ENCODE measurements at places on chromosomes 12 and 14.

- no peak for DNase-seq
Measured at GRCh38 chr14:94918896-94919295, 149.0 kb upstream of the GSC start.

- DNase-seq = no peak
Measured at GRCh38 chr12:12731178-12731577, 14.0 kb downstream of the CDKN1B start.

- no peak for DNase-seq
Measured at GRCh38 chr14:63134801-63135200, 69.4 kb upstream of the RHOJ start.

- peak; percentile 51 for DNase-seq
Measured at GRCh38 chr14:25006961-25007795, 42.8 kb downstream of the STXBP6 start.

DNA sequence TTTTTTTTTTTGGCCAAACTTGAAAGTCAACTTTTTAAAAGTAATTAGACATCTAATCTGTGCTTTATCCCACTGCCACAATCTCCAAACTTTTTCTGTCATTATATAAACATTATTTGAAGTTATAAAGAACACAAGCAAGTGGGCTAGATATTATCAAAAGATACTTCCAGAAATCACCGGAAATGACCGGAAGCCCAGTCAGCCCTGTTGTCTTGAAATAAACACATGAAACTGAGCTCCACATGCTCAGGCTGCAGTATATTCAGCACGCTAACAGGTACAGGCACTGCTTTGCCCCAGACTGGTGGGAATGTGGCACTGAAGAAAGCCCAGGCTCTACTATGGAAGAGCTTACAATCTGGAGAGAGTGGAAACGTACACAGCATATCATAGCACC is 158.9 kb upstream of the PLEKHG7 start:
- no peak for DNase-seq

- no peak for DNase-seq
Measured at GRCh38 chr12:27344760-27345159, 12.1 kb downstream of the BMAL2 start.

DNA sequence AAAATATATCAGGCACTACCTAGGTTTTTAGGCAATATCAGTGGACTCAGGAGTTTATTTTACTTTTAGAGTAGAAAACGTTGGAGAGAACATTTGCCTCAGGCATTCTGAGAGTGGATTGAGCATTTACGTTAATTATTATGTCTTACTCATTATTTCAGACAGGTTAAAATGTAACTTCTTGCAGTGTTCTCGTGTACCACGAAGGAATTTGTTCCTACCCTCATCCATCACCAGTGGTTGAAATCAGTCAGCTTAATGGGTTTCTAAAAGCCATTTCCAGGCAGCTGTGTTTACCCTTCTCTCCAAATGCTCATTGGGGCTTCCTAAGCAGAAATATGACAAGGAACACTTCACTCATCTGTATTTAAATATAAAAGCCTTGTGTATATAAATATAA is 9.1 kb upstream of the LDHB start:
- DNase-seq = no peak

- no peak for DNase-seq
Measured at GRCh38 chr12:50111395-50111692, 692 bp upstream of the COX14 start.

GRCh38 chr12:124078800-124079199 is 105.8 kb downstream of the ZNF664 start:
- no peak for DNase-seq

DNA sequence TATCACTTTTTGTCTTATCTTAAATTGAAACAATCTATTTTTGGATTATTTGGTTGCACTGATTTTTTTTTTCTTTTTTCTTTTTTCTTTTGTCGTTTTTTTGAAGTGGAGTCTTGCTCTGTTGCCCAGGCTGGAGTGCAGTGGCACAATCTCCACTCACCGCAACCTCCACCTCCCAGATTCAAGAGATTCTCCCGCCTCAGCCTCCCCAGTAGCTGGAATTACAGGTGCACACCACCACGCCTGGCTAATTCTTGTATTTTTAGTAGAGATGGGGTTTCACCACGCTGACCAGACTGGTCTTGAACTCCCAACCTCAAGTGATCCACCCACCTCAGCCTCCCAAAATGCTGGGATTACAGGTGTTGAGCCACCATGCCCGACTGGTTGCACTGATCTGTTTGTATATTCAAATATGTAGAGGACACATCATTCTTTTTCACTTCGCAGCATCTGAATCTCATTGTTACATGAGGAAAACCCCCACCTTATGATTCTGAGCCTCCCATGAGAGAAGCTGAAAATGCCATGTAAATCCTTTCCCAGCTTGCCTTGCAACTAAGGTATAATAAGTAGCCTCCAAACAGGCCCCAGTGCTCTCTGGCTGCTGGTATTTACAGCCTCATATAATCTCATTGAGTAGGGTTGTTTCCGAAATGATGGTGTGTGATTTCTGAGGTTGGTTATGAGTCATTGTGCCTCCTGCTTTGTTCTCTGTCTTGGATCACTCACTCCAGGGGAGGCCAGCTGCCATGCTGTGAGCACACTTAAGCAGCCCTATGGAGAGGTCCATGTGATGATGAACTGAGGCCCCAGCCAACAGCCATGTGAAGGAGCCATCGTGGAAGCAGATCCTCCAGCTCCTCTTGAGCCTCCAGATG is 5.2 kb upstream of the HSP90B1 start:
- DNase-seq = peak; percentile 36

DNA sequence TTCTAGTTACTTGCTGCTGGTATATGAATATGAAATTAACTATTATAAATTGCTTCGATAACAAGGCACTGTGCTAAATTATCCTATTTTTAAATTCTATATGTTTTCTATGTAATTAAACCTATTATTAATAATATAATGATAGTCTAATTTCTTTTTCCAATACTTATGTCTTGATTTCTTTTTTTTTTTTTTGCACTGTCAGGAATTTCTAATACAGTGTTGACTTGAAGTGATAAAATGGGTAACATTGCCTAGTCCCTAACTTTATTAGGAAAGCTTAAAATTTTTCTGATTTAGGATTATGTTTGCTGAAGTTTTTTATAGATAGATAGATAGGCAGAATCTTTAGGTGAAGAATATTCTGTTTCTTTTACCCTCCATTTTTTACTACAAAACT is 13.6 kb upstream of the DHRS7 start:
- no peak for DNase-seq

Data from AG04449 (cell line).